Cortex of kidney (tissue), 1 donor: ENCODE measurements at places on chromosomes 6 and 20.

DNA sequence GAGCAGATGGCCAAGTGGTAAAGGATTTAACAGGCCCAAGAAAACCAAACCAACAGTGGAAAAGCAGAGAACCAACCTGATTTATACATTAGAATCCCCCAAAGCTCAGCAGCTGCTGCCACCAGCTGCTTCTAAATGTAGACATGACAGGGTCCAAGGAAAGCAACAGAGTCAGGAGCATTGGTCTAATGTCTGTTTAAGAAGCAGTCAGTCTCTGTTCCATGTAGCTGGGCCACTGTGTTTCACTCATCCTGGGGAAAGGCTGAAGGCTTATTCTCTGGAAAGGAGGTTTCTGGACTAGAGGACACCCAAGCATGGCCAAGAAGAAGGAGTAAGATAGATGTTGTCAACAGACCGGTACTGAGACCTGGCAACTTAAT, 75.4 kb downstream of the TMEM244 start:
- DNase-seq, result no peak

DNA sequence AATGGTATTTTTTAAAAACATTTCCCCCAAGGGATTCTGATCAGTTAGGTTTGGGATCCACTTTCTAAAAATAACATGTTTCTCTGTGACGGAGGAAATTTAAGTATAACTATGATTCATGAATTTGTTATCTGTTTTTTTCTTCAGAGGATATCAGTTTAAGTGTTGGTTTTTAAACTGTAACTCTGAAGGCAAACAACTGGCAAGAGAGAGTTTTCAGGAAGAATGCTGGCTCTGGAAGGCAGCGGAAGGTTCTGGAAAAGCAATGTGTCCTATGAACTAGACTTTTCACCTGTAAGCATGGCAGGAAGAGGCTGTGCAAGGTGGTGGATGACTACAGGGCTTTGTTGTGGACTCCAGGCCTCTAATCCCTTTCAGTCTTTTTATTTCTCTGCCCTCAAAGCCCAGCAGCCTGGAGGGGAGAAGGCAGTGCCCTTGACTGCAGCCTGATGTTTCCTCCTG, 153.1 kb downstream of the GMPR start:
- no peak for DNase-seq

DNA sequence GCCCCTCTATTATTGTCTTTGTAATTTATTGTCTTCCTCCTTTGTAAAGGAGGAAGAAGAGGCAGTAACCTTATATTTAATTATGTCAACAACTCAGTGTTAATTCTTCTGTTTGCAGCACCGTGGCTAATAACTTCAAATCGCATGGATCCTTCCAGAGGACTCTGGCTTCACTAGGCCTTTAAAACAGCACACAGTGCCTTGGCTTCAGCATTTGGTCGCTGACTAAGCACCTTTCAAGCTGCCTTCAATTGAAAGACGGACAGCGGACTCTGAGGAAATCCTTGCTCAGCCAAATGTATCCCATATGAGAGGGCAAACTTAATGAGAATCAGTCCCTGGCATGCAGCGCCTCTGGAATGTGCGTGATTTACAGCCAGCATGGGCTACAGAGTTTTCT, 64.2 kb downstream of the SGK1 start:
- no peak for DNase-seq

DNA sequence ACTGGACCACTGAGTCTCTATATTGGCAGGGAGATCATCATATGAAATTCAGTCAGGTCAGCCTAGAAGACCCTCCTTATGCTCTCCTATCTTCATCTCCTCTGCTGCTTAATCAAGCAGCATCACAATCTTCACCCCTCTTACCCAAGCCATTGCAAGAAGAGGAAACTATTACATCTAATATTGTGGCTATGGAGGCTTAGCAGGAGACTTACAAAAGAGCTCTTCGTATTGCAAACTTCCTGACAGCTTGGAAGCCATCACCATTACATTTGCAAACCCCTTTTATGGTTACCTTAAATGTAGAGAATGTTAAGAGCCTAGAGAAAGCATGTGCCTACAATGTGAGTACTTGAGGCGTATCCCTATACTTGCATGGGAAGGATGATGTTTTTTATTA, 87.2 kb upstream of the STXBP5 start:
- no peak for DNase-seq

DNA sequence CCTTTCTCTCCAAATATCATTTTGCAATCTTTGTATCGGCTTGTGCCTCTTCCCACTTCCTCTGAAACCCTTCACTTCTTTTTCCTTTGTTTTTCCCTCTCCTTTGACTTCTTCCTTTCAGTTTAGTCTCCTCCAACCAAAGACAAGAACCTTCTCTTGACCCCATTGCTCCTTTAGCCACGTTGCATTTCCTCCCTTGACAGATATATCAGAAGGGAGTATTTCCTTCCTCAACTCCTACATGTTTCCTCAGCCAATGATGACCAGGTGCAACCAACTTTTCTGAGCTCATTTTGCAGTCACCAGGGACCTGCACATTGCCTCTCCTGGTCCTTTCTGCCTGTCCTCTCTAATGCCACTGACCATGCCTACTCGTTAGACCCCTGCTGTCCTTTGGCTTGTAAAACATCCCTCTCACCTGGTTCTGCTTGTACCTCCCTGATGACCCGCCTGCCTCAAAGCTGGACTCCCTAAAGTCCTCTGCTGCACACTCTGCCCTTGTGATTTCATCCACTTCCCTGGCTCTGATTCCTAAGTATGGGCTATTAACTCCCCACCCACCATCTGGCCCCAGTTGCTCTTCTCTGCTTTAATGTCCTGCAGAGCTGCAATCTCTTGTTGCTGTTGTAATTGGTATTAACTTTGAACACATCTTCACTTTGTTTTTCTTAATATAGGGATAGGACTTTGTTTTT, 27.4 kb downstream of the SLC22A16 start:
- DNase-seq, result no peak

DNA sequence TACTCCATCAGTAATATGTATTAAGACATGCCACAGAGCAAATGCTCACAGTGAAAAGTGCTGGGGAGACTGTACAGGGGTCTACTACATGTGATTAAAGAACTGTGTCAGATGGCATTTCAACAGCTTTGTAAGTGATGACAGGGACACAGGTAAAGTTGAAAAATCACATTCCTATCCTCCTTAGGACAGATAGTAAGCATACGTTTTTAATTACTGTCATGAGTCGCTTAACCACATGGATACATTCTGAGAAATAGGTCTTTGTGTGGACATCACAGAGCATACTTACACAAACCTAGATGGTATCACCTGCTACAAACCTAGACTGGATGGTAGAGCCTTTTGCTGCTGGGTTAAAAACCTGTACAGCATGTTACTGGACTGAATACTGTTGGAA, 645.8 kb upstream of the AGPAT4 start:
- no peak for DNase-seq

- DNase-seq, result no peak
Measured at GRCh38 chr6:51049288-51049982, 230.8 kb downstream of the TFAP2B start.

DNA sequence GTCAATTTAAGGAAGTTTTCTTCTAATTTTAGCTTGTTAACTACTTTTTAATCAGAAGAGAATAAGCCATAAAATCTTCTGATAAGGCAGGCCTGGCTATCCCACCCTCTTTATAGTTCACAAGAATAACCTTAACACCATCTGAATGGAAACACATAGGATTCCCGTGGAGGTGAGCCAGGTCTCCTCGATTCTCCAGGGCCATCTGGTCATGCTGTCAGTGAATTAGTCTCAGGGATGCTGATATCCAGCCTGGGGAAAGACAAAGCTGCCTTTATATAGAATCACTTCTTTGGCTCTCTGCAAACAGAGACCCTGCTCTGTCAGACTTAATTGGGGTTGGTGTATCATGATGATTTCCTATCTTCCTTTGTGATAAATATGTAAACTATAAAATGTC, 30.1 kb upstream of the TAGAP start:
- no peak for DNase-seq

DNA sequence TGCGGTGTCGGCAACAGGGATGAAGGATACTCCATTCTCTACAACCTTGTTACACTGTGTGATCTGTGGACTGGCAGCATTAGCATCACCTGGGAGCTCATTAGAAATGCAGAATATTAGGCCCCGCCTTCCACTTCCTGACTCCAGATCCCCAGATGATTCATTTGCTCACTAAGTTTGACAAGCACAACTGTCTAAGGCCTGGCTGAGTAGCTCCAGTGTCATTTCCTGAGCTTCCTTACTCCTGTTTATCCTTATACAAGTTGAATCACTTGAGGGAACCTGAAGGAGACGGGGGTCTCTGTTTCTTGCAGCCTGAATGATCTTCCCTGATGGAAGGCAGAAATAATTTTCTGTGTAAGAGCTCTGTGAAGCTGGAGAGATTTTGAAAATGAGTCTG, 32.7 kb upstream of the PROKR2 start:
- DNase-seq, result no peak

DNA sequence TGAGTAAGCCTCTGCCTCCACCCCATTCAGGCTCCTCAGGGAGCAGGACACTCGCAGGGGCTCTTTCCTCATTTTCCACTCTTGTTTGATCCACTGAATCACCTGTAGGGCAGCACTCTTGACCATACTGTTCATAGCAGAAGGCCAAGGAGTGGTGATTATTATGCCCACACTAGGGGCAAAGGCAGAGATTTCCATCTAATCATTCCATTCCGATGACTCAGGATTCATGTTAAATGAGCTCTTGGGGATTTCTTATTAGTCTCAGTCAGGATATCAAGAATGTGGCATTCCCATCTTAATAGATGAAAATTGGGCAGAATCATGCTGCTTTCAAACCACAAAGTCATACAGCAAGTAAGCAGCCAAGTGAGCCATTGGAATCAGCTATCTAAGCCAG, 101.9 kb upstream of the MOCS1 start:
- no peak for DNase-seq

DNA sequence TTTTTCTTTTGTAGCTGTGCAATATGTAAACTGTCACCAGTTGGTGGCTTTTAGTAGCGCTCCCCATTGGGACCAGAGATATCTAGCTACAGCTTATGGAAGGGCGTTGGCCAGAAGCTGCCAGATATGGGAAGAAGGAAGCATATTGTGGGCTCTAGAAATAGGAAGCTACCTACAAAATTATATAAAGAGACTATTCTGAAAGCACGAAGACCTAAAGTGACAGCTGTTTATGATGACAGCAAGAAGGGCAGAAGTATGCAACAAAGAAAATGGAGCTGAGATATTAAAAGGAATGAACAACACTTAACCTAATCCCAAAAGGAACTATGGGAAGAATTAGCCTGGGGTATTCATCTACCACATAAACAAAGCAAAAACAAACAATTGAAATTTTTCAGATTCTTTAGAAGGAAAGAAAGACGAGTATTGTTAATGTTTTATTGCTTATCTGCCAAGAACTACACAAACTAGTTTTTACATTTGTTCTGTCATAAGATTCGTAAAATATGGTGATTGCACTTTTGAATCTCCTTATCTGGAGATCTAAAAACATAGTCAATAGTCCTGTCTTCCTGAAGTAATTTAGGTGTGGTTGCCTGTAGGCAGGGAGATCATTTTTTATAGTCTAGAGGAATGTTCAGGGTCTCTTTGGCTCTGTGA, 81.6 kb downstream of the NCOA7 start:
- DNase-seq, result no peak

DNA sequence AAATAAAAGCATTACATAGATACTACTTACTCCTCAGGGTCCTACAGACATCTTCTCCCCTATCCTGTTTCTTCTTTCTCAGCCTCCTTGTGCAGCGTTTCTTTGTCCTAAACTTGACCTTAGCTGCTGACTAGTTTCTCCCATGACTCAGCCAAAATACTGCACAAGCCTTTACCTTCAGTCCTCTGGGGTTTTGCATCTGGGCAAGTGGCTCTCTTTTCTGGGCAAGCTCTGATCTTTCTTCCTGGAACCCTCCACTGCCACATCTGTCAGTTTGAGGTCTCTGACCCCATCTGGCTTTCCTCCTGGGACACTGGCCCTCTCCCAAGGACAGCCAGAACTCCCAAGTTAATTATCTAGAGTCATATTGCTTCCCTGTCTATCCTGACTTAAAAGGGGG, 838.4 kb downstream of the DHX35 start:
- no peak for DNase-seq

DNA sequence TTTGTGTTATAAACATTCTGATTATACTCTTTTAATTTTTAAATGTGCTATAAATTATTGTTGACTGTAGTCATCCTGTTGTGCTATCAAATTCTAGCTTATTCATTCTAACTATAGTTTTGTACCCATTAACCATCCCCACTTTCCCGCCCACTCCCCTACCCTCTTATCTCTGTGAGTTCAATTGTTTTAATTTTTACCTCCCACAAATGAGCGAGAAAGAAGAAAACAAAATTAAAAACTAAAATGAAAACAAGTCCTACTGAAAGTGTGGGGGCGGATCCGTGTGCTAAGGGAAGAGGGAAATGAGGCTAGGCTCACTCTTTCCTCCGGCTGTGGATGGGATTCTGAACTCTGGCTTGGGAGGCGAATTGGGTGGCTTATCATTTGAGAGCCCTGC, 6.6 kb upstream of the ZNF831 start:
- DNase-seq, result no peak
